ENCODE measurements at places on chromosomes 4 and X. TPM values are rescaled to one million over a fixed set of nuclear protein-coding genes. Genes with fewer than 3 reads are reported as not detected.
A peak's percentile ranks its signal among the peaks of the same experiment; 100 is the strongest.

DNA sequence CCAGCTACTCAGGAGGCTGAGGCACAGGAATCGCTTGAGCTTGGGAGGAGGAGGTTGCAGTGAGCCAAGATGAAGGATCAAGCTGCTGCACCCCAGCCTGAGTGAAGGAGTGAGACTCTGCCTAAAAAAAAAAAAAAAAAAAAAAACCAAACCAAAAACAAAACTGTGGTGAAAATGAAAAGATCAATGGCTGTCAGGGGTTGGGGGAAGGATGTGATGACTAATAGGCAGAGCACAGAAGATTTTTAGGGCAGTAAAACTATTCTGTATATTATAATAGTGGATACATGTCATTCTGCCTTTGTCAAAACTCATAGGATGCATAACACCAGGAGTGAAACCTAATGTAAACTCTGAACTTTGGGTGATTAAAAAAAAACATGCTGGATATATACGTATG is 69.9 kb upstream of the ELOVL6 start:
- H3K4me3 ChIP-seq = no peak overlapping the region
- no peak overlapping the region for H3K27ac ChIP-seq
- no peaks in the 10 kb centered on the region for H3K36me3 ChIP-seq
- no peak for DNase-seq
- H3K27me3 ChIP-seq = no peaks in the 10 kb centered on the region

DNA sequence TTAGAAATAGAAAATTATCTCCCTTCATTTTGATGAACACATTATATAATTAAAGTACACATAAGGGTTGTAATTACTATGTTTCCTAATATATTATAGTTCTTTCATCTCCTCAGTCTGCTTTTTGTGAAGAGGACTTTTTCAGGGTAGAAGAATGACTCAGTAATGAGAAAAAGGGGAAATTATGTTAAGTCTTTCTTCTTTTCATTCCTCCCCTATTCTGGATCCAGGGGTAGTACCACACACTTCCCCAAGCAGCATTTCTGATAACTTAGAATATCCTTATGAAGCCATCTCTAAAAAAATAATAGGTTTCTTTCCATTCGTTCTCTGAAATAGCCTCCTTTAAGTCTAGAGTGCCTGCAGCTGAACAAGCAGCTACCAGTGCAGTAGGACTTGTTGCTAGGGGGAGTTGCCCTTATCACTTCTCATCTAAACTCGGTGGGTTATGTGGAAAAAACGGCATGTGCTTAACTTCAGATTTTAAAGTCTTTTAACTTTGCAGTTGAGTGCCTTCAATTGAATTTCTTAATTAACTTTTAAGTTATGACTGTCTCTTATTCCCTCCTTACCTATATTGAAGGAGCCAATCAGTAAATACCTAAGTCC is 184.8 kb downstream of the ARHGAP24 start:
- no peak for DNase-seq
- no peaks in the 10 kb centered on the region for H3K27me3 ChIP-seq
- no peak overlapping the region for H3K4me3 ChIP-seq
- no peak overlapping the region for H3K27ac ChIP-seq

- H3K27me3 ChIP-seq = no peaks in the 10 kb centered on the region
- no peaks in the 10 kb centered on the region for H3K4me1 ChIP-seq
- H3K27ac ChIP-seq = no peak overlapping the region
Measured at GRCh38 chr4:56320293-56320692, 67.0 kb downstream of the AASDH start.

DNA sequence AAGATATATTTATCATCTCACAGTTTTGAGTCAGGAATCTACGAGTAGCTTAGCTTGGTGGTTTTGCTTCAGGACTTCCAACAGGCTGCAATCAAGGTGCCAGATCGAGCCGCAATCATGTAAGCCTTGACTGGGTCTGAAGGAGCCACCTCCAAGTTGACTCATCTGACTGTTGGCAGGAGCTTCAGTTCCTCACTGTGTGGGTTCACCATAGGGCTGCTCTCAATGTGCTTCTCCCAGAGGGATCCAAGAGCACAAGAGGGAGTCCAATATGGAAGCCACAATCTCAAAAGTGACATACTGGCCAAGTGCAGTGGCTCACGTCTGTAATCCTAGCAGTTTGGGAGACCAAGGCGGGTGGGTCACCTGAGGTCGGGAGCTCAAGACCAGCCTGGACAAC is 26.5 kb downstream of the DCHS2 start:
- H3K27me3 ChIP-seq = no peaks in the 10 kb centered on the region
- H3K4me3 ChIP-seq = no peak overlapping the region
- no peaks in the 10 kb centered on the region for H3K36me3 ChIP-seq
- DNase-seq = no peak

GRCh38 chr4:129908117-129908516 is 812.2 kb downstream of the C4orf33 start:
- no peaks in the 10 kb centered on the region for H3K27me3 ChIP-seq
- no peak overlapping the region for H3K27ac ChIP-seq
- H3K36me3 ChIP-seq = no peaks in the 10 kb centered on the region
- H3K4me3 ChIP-seq = no peak overlapping the region
- no peak for DNase-seq

- no peaks in the 10 kb centered on the region for H3K4me1 ChIP-seq
- H3K27ac ChIP-seq = no peak overlapping the region
- no peak for DNase-seq
- H3K27me3 ChIP-seq = no peaks in the 10 kb centered on the region
Measured at GRCh38 chr4:151961456-151961855, 200.6 kb upstream of the GATB start.

- H3K36me3 ChIP-seq = no peaks in the 10 kb centered on the region
- H3K4me3 ChIP-seq = no peak overlapping the region
- no peak overlapping the region for H3K27ac ChIP-seq
- H3K27me3 ChIP-seq = no peaks in the 10 kb centered on the region
- no peaks in the 10 kb centered on the region for H3K4me1 ChIP-seq
Measured at GRCh38 chrX:68665502-68665901, 18.0 kb downstream of the STARD8 start.

DNA sequence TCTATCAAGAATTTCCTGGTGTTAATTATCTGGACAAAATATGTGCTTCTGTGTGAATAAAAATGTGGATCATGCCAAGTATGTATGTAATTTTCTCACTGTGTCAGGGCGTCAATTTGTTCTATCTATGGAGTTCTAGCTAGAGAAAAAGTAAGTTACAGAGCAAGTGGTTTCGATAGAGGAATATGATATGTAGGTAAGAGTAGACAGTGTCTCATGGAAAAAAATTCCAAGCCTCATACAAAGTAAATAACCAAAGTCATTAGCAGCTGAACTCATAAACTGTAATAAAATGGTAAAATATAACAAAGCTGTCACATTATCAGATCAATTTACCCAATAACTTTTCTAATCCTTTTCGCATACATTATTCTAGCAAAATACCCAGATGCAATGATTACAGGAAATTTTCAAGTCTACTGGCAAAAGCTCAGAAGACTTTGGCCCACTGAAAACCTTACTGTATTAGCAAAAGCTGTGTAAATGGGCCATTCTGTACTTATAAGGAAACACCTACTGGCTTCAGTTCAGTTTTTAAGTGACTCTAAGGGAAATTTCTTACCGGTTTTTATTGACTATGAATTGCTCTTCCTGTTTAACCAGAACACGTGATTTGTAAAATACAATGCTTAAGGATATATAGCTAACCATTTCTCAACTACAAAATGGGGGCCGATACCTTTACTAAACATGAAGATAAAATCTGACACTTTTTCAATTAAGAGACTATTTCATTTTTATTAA is 121.0 kb upstream of the ARSJ start:
- H3K27me3 ChIP-seq = no peaks in the 10 kb centered on the region
- DNase-seq = no peak
- H3K36me3 ChIP-seq = no peaks in the 10 kb centered on the region
- H3K4me1 ChIP-seq = no peaks in the 10 kb centered on the region

DNA sequence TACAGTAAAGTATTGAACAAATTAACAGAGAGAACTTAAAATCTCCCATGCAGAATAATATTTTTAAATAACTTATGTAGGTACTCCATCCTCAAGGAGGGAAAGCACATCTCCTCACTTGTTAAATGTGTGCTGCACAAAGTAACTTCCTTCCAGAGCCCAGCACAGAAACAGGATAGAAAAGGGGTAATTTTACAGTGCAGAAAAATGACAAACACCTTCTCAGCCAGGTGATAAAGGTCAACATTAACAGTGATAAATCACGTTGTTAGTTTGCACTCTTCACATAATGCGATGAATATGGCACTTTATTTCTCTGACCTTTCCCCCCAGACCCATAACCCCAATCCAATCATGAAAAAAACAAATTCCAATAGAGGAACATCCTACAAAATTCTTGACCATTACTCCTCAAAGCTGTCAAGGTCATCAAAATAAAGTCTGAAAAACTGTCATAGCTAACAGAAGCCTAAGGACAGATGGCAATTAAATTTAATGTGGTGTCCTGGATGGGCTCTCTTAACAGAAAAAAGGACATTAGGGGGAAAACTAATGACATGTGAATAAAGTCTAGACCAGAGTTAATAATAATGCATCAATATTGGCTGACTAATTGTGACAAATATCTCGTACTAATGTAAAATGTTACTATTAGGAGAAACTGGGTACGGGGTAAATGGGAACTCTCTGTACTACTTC is 547.4 kb upstream of the AGA start:
- no peak overlapping the region for H3K27ac ChIP-seq
- no peaks in the 10 kb centered on the region for H3K36me3 ChIP-seq
- DNase-seq = no peak

- H3K4me3 ChIP-seq = no peak overlapping the region
- DNase-seq = no peak
- H3K27ac ChIP-seq = no peak overlapping the region
- no peaks in the 10 kb centered on the region for H3K27me3 ChIP-seq
Measured at GRCh38 chr4:184812651-184813181, 13.1 kb downstream of the ACSL1 start.

DNA sequence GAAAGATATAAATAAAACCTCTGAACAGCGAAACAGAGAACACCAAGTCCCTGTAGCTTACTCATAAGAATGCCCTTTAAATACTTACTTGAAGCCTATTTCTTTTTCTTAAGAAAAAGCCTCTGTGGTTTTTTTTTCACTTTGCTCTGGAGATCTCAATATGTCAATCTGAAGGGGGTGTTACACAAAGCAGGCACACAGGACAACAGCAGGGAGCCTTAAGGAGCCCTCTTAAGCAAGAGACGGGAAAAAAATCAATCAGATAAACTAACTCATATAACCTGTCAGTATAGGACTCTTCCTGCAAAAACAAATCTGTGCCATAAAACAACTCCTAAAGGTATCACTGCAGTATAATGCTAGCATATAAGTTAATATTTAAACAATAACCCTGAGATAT is 611.1 kb upstream of the ATOH1 start:
- DNase-seq = no peak
- H3K27ac ChIP-seq = no peak overlapping the region
- no peak overlapping the region for H3K4me3 ChIP-seq
- no peaks in the 10 kb centered on the region for H3K27me3 ChIP-seq

DNA sequence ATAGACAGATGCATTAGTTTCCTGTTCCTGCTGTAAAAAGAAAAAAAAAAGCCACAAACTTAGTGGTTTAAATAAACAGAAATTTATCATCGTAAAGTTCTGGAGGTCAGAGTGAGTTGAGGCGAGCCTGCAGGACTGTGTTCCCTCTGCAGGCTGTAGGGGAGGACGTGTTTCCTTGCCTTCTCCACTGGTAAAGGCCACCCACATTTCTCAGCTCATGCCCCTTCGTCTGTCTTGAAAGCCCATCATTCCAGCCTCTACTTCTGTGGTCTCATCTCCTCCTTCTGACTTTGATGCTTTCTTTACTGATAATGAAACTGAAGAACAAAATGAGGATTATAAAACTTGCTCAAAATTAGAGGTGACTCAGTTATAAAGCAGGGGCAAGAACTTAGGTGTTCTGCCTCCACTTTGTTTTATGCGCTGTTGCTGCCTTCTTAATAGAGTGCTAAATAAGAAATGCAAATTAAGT is 143.0 kb downstream of the STIM2 start:
- no peak overlapping the region for H3K4me3 ChIP-seq
- H3K27me3 ChIP-seq = no peaks in the 10 kb centered on the region
- peaks cover 7% of the 10 kb centered on the region for H3K36me3 ChIP-seq
- H3K4me1 ChIP-seq = peaks cover 34% of the 10 kb centered on the region

- no peak overlapping the region for H3K27ac ChIP-seq
- no peaks in the 10 kb centered on the region for H3K27me3 ChIP-seq
- peak; percentile 32 for DNase-seq
- no peaks in the 10 kb centered on the region for H3K36me3 ChIP-seq
- H3K4me3 ChIP-seq = peak overlapping the region; percentile 17
Measured at GRCh38 chrX:66728818-66729271, 90.0 kb upstream of the EDA2R start.

The FATE1 gene
- 0.31 TPM for polyA plus RNA-seq

The MXRA5 gene
- polyA plus RNA-seq = 1.2 TPM

The SMIM10L2A gene
- 1.00 TPM for polyA plus RNA-seq

The CTSO gene
- 3.9 TPM for polyA plus RNA-seq

The SORBS2 gene
- polyA plus RNA-seq = 23.8 TPM

Data from stomach (tissue), 19 donors.